Activated CD4-positive, alpha-beta memory T cell treated with anti-CD3 and anti-CD28 coated beads for 36 hours (primary cell): ENCODE measurements at places on chromosomes 5 and 9.

DNA sequence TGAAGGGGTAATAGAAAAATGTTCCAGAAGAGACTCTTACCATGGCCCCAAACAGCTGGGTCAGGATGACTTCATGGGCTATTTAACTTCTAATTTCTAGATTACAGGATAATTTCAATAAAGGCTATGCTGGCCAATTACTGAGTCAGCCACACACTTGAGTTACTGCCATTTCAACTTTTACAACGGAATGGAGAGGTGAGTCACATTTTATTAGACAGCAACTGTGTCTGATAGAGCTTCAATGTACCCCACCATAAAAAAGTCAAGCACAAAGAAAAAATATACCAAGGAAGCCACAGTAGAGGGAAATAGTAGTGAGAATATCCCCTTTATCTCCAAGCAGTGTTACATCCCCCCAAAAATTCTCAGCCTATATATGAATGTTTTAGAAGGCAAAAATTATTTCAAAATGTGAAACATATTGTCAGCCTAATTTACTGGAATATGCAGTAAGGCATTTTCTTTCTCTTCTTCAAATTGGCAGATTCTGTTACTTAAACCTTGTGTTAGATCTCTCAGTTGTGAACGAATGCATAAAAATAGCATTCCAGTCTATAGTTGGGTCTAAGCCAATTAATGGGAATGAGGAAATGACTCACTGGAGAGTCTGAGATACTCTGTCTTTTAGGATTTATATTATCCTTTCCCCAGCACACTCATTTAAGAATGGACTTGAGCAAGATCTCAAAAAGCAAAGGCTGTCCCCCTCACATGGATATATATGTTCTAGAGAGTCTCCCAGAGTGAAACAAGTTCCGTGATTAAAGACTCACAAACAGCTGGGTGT lies 47.1 kb upstream of the RAI14 start:
- DNase-seq, result no peak

GRCh38 chr5:40733434-40733833 lies 22.3 kb downstream of the TTC33 start:
- no peak for DNase-seq

GRCh38 chr5:124649491-124650146 lies 96.8 kb downstream of the ZNF608 start:
- DNase-seq, result peak; percentile 71

DNA sequence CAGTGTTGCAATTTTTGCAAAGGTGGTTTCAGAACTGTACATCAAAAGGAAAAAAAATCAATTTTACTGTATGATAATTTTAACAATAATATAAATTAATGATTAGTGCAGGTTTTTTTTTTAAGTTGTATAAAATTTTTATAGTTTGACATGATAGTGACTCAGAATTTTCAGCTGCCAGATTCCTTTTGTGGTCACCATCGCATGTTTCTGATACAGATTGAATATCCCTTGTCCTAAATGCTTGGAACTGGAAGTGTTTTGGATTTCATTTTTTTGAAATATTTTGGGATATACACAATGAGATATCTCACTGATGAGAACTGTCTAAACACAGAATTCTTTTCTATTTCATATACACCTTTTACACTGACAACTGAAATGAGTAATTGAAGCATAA lies 361.3 kb downstream of the RAB3C start:
- no peak for DNase-seq

GRCh38 chr5:114418176-114419066 lies 56.6 kb downstream of the KCNN2 start:
- DNase-seq, result no peak

DNA sequence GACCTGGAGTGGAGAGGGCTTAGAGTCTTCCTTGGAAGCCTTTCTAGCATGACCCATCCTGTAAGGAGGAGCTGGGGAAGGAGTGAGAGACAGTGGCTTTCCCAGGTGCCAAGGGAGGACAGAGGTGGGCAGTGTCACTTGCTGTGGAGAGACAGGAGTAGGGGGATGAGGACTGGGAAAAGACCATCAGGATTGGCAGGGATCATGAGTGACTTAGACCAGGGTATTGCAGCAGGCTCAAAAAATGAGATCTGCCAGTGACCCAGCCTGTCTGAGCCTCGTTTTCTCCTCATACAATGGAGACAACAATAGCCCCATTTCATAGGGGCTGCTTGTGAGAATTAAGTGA lies 2.4 kb downstream of the TMOD1 start:
- no peak for DNase-seq

- DNase-seq, result no peak
Measured at GRCh38 chr9:86238861-86239770, 20.3 kb downstream of the C9orf153 start.

DNA sequence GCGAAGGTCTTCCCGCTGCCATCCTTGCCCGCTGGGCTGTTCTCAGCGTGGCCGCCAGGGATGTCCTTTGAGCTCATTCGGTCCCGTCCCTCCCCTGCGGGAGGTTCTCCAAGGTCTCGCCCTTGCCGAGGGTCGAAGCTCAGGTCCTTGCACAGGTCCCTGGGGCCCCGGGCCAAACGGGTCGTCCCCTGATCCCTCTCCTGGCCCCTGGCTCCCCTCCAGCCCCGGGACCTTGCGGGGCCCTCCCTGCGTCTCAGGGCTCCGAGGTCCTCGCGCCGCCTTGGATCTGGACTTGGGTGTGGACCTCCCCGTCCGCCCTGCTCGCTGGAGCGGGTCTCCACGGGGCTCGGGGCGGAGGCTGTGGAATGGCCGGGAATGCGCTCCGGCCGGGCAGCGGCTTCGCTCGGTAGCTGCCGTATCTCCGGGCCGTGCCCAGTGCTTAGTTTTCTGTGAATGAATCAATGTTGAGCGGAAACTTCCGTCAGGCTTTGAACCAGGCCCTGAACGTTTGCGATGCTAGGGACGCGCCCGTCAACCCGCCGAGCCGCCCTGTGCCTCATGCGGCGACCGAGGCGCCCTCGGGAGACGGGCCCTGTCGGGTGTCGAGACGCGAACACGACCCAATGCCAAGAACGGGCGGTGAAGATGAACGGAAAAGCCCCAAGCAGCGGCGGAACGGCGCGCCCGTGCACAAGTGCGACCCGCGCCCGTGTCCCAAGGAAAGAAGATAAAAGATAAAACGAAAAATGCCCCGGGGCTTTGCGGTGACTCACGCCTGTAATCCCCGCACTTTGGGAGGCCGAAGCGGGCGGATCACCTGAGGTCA lies 780 bp downstream of the RNU6ATAC start:
- peak; percentile 78 for DNase-seq

DNA sequence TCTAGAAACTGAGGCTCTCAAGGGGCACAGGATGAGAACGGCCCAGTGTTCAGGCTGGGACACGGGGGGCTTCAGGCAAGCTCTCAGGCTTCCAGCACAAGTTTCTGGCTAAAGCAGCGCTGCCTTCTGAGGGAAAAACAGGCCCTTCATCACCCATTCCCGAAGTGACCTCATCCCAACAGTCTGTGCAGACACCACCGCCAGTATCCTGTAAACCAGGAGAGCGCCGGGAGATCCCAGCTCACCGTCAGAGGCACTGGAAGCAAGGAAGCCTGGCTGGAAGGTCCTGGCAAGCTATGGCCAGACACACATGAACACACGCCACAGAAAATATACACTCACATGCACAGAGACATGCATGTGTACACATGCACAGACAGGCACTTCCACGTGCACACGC lies 8.8 kb downstream of the SLC12A7 start:
- no peak for DNase-seq

DNA sequence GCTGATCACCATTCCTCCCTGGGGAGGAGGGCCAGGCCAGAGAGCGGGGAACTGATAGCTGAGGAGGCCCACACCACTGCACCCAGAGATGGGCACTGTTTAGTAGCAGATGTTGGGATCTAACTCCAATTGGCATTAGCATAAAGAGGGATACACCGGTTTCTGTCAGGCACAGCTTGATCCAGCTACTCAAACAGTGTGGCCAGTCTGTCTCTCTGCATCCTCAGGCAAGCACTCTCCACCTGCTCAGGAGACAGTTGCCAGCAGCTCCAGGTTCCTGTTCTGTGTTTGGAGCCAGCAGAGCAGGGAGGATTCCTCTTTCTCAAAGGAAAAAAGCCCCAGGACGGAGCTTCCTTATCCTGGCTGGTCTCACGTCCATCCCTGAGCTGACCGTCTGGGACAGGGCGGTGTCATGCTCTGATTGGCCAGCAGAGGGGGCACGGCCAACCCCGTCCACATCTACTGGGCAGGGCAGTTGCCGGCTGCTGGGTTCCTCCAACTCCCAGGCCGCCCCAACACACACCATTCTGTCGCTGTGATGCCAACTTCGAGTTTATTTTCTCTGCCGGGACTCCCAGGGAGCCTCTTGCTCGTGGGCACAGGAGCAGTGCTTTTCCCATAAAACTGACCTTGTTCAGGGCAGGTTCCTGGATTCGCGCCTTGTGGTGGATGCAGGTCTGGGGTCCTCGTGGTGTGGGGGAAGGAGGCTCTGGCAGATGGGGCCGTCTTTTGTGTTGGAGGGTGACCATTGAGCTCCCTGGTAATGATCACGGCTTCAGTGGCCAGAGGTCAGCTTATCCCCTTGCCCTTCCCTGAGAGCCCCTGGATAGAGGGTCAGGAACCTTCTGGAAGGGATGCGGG lies 47.9 kb downstream of the COL5A1 start:
- peak; percentile 36 for DNase-seq

GRCh38 chr9:136545692-136545964 lies 220 bp downstream of the NOTCH1 start:
- no peak for DNase-seq

GRCh38 chr9:10678790-10679189 lies 66.0 kb upstream of the PTPRD start:
- no peak for DNase-seq

GRCh38 chr5:80867233-80867632 lies 92.9 kb upstream of the RASGRF2 start:
- peak; percentile 35 for DNase-seq

- DNase-seq, result no peak
Measured at GRCh38 chr5:119878712-119879111, 249.4 kb downstream of the FAM170A start.

- no peak for DNase-seq
Measured at GRCh38 chr5:95908799-95909198, 52.9 kb downstream of the ELL2 start.

DNA sequence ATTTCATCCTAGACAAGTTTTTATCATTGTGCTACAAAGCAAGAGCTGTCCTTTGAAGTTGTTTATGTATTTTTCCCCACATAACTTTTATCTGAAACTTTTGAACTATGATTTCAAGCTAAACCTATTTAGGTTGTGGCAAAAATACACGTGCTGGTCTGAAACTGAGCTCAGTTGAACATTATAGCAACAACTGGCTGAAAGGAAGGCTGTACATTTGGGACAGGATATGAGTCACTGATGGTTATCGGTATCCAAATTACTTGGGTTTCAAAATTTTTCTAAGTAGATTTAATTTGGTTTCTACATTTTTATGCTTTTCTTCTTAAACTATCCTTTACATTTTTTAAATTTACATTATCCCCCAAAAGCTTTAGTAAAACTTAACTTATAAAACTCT lies 627.3 kb upstream of the NUDT12 start:
- DNase-seq, result no peak
